HTR-8/SVneo (cell line): ENCODE measurements at places on chromosomes 13 and 19.

GRCh38 chr13:104321756-104322155 is 1255.5 kb upstream of the SLC10A2 start:
- no peak for DNase-seq

GRCh38 chr13:75675421-75675820 is 39.3 kb downstream of the LMO7 start:
- DNase-seq = no peak

DNA sequence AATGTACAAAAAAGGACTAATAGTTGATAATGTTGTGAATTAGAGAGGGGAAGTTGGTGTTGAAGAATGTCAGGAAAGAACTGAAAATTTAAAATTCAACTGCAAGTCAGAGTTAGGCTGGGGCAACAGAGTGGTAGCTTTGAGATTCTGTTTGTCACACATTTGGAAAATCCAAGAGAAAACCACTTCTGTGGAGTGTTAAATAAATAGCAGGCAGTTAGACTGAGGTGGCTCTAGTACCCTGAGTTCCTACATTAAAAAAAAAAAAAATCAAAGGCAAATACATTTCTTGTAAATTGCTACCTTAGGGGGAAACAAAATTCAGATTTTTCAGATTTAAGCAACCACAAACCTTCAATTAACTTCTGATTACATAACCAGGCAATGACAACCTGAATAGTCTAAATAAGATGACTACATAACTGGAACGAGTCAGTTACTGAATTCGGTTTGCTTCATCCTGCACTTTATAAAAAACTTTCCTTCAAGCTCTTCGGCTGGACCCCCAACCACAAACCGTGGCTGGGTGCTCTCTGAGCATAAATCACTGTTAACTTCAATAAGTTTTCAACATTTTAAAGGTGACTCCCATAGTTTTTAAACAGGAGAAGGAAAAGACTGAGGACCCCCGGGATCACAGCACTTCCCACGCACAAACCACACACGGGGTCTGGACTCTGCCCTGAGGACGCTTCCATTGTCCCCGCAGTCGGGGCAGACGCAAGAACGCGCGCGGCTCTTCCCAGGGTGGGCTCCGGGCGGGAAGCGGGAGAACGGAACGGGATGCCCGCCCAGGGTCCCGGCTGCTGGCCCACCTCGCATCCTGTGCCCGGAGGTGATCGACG is 725 bp downstream of the ZNF682 start:
- DNase-seq = no peak

- DNase-seq = no peak
Measured at GRCh38 chr19:32749361-32749760, 29.8 kb downstream of the TDRD12 start.

GRCh38 chr13:27792393-27793218 is at the start of gene GSX1:
Gene GSX1 (plus strand): TSS chr13:27792483. CDS start chr13:27792691, 208 bp downstream.
- peak; percentile 51 for DNase-seq

GRCh38 chr13:38951525-38952313 is 38.9 kb downstream of the STOML3 start:
- no peak for DNase-seq

DNA sequence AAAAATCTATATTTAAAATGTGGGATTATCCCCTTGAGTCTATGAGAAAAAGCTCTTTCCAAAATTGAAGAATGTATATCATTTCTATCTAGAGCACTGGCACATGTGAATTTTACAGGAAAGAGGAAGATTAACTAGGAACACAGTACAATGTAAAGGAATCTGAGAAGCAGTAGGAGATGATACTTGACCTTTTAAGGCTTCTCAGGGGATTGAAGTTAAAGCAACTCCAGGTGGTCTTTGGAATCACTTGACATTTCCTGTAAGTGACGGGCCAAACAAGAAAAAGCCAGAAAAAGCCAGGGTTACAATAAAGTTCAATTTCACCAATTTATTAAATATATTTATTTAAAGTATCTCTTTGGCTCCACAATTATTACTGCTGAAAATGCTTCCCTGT is 1373.9 kb downstream of the OLFM4 start:
- DNase-seq = no peak

- no peak for DNase-seq
Measured at GRCh38 chr13:28140433-28141125, 2.2 kb downstream of the PAN3 start.
